ENCODE measurements at places on chromosomes 12 and 14. TPM values are rescaled to one million over a fixed set of nuclear protein-coding genes. Genes with fewer than 3 reads are reported as not detected.

The CLEC4A gene
- not detected for total RNA-seq

The SLC22A17 gene
- total RNA-seq: 0.13 TPM

The VWF gene
- 467 TPM for total RNA-seq

The EMC9 gene
- total RNA-seq: 16.4 TPM

The OSGEP gene
- 70.4 TPM for total RNA-seq

The PTPRR gene
- under 0.01 TPM for total RNA-seq

The OVCH1 gene
- not detected for total RNA-seq

GRCh38 chr12:49684310-49684854, 22.8 kb downstream of the FMNL3 start:
- no peak for DNase-seq

GRCh38 chr12:132133952-132134652, 10.0 kb downstream of the DDX51 start:
- no peak for DNase-seq

DNA sequence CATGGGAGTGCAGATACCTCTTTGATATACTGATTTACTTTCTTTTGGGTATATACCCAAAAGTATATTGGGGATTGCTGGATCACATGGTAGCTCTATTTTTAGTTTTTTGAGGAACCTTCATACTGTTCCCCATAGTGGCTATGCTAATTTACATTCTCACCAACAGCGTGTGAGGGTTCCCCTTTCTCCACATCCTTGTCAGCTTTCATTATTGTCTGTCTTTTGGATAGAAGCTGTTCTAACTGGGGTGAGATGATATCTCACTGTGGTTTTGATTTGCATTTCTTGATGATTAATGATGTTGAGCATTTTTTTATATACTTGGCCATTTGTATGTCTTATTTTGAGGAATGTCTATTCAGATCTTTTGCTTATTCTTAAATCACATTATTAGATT, 44.1 kb upstream of the JDP2 start:
- no peak for DNase-seq

DNA sequence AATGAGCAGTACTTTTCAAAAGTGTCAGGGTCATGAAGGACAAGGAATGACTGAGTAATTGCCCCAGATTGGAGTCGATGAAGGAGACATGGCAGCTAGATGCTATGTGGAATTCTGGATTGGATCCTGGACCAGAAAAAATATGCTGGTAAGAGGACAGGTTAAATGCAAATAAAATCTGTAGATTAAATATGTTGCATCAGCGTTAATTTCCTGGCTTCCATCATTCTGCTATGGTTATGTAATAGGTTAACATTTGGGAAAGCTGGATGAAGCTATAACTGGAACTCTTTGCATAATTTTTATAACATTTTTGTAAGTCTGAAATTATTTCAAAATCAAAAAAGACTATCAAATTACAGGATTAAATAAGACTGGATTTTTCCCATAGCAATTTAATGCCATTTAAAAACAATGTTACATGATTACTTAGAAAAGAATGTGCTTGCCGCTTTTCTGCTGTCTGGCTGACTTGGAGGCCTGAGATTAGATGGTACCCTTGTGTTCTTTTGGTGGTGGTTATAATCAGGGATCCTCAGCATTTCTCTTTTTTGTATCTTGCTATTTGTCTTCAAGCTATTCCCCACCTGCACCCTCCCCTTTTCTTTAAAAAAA, 65.1 kb downstream of the FBXW8 start:
- DNase-seq: no peak

DNA sequence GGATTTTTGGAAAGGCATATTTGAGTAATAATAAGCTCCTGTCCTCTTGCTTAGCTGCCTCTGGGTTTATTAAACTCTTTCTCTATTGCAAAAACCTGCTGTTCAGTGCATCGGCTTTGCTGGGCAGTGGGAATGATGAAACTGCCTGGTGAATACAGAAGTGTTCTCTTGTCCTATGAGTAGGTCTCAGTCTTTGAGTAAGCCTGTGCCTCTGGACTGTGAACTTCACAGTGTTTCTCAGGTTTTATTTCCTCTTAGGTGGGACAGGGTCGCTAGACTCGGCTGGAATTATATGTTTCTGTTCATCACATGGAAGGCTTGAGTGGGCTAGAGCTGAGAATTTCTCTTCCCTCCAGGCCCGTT, 46.4 kb downstream of the CRADD start:
- DNase-seq: no peak

DNA sequence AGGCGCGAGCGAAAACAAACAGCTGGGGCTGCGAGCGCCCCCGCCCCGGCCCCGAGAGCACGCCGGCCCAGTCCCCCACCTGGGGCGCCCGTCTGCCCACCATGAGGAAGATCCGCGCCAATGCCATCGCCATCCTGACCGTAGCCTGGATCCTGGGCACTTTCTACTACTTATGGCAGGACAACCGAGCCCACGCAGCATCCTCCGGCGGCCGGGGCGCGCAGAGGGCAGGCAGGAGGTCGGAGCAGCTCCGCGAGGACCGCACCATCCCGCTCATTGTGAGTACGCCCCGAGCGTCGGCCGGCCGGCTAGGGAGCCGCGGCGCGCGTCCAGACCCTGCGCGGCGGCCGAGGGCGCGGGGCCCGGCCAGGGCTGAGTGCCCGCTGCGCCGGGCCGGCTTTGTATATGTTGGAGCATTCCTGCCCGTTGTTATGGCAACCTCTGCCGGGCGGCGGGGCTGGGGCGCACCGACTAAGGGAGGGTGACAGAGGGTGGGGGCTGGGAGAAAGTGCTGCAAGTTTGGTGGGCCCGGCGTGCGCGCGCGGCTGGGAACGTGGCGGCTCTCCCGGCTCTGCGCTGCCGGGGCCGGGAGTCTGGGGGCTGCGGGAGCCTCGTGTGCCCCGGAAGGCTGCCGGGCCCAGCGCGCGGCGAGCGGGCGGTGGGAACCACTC, 367 bp downstream of the GALNT16 start:
- DNase-seq: no peak

DNA sequence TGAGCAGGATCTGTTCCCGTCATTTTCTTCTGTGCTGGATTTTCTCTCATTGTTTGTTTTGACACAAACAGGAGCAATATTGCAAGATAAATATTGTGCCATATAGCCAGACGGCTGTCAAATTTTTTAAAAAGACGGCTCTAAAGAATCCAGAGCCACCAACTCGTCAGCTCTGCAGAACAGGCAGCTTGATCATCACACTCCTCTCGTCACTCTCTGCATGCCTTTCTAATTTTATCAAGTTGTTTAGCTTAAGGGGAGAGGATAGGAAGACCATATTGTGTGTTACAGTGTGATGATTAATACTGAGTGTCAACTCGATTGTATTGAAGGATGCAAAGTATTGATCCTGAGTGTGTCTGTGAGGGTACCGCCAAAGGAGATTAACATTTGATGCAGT, 562.8 kb downstream of the GALC start:
- no peak for DNase-seq

- no peak for DNase-seq
Measured at GRCh38 chr12:91094957-91095356, 16.3 kb downstream of the LUM start.

GRCh38 chr14:77284466-77284865, 13.5 kb upstream of the NGB start:
- no peak for DNase-seq

DNA sequence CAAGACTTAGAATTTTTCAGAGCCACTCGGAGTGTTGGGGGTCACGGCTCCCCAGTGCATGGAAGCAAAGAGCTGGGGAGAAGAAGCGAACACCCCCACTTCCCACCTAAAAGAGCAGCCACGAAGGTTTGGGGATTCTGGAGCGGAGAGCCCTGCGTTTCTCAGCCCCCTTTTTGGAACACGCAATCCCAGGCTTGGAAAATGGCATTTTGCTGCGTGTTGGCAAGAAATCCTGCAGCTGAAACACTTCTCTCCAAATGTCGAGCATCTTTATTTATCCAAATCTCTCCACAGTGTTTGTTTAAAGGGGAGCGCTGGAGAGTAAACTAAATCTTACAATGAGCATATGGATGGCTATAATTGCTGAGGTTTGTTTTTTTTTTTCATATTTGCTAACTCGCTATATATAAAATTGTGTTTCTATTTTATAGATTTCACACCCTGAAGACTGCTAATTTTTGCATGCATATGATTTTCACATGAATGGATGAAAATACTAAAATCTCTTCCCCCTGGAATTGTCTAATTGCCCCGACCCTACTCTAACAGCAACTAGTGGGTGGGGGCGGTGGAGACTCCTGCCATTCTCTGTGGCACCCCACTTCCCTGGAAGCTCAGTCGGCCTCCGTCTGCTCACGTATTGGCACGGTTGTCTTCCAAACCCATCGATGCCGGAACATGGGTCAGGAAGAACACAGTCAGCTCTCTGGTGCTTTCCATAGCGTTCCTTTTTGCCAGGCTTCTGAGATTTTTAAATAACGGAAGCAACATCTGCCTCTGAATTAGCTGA, 120.5 kb downstream of the GCH1 start:
- no peak for DNase-seq

- DNase-seq: no peak
Measured at GRCh38 chr12:77855548-77855947, 24.9 kb downstream of the NAV3 start.

DNA sequence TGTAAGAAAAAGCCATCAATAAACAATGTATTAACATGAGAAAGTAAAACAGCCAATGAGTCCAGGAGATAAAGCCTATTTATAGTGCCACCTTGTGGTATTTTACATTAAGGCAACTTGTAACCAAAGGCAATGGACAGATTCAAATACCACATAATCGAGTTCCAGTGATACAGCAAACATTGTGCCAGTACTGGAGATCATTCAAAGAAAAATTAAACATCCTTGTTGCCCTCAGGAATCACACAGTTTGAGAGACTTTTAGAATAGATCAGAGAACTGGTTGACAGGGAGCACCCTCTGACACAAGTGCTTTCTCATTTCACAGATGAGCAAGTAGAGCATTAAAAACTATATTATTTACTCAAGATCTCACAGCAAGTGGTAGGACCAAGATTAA, 98.1 kb downstream of the DDHD1 start:
- DNase-seq: peak; percentile 56

DNA sequence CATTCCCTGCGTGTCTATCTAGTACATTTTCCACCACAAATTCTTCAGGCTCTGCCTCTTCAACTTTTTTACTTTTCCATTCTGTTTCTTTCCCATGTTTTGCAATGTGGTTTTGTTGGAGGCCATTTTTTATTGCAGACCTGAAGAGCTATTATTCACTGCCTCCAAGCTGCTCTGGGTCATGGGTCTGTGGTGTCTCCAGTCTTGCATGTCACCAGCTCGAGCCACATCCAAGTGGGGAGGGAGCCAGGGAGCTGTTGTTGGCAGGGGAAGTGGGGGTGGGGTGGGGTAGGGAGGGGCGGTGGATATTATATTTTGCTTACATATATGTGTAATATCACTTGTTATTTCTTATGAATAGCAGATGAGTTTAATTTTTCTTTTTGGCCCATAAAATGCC, 69.1 kb downstream of the VEZT start:
- DNase-seq: no peak

DNA sequence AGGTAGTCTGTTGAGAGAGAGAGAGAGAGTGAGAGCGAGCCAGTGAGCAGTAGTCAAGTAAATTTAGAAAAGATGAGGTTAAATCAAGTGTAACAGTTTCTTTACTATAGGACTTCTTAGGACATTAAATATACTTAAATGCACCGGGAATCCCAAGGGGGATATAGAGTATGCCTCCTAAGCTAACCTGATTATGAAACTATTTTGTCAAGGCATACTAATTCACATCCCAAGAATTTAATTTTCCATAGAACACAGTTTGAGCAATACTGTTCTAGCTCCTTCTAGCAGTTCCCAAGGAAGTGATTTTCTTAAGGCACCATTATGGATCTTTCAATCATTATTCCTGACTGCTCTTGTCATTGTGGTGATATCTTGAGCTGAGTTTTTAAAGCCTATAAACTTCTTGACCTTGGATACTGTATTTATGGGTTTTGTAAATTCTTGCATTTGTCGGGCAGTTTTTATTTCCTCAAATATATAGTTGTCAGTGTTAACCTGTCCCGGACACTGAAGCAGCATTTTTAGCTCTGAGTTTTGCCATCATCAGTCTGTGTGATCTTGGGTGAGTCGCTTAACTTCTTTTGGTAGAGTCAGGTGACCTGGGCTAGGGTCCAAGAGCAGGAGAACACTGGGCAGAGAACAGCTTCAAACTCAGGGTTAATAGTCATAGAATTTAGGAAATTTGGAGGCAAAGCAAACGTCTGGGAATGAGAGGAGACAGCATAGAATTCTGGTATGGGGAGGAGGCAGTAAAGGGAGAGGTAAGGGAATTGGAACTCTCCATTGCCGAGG, 196.5 kb upstream of the FRMD6 start:
- DNase-seq: no peak

Data from dermis microvascular lymphatic vessel endothelial cell (primary cell).